Bone marrow (tissue), 2 donors: ENCODE measurements at places on chromosomes 2 and 18.

GRCh38 chr2:149562324-149562723 is 25.3 kb downstream of the MMADHC start:
- no peak for DNase-seq

DNA sequence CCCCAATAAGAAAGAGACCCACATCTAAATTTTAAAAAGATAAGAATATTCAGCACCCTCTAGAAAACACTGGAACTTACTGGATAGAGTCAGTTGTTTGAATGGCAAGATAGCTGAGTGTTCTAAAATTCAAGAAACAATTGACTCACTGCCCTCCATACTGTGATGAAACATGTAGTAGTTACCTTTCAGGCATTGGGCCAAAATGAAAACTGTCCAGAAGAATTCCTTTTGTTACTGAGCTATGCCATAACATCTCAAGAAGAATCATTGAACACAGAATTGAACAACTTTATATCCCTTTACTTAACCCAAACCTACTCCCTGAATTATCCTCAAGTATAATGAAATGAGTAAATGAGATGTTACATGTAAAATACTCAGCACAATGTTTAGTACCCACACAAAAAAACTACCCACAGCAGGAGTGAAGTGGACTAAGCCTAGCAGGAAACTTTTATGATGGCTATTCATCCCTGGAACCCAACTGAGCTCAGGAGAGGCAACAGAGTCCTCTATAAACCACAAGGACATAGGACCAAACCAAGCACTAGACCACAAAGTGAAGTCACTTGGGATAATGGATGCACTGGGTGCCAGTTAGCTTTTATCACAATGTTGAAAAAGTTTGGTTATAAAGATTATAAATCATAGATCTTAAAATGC is 32.7 kb downstream of the RBM43 start:
- DNase-seq, result no peak

DNA sequence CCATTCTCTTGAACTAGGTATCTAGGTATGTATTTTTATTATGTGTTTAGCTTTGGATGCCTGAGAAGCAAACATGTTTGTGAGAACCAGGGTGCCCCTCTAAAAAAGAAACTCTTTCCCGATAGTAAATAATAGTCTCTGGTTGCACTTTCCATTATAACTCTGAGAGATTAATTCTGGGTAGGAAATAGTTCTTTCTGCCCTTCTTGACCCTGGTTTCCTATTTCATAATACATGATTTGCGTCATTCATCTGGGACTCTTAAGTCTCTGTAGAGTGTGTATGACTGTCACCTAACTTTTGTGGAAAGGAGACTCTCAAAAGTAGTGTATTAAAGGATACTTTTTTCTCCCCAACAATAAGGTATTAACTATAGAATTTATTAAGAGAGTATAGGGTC is 31.5 kb downstream of the ACSL3 start:
- DNase-seq, result peak; percentile 47

DNA sequence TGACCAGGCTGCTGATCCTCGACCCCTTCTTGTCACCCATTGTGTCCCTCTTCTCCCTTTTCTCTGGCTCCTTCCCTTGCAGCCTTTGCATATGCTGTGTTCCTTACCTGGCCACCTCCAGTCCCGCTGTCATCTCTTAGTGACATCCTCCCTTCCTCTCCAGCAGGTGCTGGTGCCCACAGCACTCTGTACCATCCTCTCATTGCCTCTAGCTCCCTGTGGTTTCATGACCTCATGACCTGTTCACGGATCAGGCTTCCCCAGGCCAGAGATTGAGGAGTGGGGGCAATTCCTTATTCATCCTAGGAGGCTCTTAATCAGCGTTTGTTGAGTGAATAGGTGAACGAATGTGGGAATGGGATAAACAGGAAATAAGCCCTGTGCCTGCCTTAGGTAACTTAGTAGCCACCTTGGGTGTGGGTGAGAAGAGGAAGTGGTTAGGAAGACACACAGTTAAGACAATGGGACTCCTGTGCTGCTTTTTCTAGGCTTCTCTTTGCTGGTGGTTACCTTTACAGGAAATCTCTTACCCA is 35.5 kb downstream of the ITGA6 start:
- DNase-seq, result no peak

DNA sequence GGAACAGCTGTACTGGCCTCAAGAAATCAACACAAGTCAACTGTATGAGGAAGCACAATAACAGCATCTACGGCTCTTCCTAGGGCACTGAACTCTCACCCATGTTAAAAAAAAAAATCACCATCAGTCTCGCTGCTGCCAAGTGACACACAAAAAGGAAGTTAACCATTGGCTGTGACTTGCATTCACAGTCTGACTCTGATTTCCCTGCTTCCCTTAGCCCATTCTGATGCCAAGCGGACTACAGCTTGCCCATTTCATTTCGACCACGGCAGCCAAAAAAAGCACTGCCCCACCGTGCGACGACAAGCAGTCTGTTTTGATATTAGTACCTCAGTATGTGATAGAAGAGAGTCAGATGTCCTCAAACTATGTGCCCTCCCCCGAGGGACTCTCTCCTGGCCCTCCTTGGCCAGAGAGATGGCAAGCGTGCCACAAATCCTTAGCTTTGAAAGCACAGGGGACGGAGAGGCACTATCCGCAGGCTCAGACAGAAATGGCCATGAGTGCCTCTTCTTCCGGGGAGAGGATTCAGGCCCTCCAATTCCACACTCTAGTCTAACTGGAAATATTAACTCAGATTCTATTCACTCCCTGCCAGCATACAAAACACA is 250.0 kb downstream of the TCF4 start:
- peak; percentile 73 for DNase-seq

DNA sequence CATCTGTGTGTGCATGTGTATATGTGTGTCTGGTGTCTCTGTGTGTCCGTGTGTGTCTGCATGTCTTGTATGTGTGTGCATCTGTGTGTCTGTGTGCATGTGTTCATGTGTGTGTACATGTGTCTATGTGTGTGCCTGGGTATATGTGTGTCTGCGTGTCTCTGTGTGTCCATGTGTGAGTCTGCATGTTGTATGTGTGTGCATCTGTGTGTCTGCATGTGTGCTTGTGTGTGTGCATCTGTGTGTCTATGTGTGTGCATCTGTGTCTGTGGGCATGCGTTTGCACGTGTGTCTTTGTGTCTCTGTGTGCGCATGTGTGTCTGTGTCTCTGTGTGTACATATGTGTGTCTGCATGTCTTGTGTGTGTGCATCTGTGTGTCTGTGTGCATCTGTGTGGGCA is 207.7 kb downstream of the TNS1 start:
- no peak for DNase-seq

- no peak for DNase-seq
Observed at GRCh38 chr2:6211236-6211635, 519.1 kb downstream of the SOX11 start.

- no peak for DNase-seq
Observed at GRCh38 chr2:101617188-101617587, 80.3 kb upstream of the MAP4K4 start.

GRCh38 chr2:105406221-105406620 is 7.4 kb upstream of the FHL2 start:
- DNase-seq, result no peak

GRCh38 chr2:38079116-38080052 is 3.4 kb upstream of the CYP1B1 start:
- no peak for DNase-seq

DNA sequence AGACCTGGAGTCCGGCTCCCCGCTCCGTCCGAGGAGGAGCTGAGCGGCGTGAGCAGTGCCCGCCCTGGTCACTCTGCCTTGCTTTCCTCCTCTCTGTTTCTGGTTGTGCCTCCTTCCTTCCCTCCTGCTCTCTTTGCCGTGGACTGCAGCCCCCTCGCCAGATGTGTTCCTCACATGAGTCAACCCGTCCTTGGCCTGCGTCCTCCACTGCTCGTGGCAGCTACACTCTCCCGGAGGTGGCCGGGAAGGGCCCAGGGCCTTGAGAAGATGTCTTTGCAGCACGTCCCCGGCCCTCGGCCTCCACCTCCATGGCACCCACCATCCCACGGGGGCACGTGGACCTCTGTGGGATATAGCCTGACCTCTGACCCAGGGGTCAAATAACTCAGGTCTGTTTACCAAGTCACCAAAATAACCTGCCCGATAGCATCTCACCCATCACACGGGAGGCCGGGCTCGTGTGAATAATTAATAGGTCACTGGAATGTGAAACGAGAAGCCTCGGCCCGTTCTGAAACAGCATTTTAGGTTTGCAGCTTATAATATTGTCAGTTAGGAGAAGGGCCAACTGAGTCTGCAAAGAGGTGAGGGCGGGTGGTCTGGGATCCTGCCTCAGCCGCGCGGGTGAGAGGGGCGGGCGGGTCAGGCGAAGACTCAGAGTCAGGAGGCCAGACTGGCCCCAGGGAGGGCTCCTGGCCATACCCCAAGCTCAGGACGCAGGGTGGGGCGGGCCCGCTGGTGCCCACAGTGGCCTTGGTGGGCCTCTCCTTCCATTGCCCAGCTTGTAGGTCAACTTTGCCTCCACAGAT is 42.6 kb downstream of the NFATC1 start:
- DNase-seq, result no peak

DNA sequence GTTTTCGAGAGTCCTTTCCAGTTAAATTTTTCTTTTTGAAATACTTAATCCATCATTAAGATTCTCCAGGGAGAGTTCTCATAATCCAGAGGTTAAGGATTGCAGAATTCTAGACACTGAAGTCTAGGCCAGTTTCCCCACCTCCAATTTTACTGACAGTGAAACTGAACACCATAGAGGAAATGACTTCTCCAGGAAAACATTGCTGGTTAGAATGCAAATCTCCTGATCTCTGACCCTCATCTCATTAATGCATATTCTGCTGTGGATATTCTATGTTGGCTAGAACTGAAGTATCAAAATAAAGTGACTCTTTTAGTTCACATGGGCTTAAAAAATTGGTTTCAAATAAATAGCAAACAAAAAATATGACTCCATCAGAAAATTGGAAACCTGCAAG is 105.8 kb upstream of the UGP2 start:
- DNase-seq, result no peak

DNA sequence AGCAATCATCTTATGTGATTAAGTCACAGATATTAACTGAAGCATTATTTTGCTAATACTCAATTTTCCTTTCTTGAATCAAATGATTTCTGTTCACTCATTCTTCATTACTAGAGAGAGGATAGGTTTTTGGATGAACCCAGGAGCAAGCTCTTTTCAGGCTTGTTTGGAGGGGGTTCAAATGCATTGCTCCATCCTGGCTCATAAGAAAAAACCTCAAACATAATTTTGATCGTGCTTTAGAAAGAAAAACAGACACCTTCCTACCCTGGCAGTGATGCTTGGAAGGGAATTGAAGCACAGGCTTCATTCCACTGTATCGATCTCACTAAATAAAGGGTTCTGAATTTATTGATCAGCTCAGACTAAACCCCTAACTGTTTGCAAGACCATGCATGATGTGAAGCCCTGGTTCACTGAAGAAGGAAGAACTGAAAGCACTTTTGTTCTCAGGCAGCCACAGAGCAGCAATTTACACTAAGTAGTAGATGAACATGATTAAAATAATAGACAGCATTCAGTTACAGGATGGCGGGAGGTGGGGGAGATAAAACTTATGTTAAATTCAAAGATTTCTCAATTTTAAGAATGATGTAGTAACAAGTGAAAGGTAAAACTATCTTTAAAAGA is 53.4 kb downstream of the CDH2 start:
- no peak for DNase-seq

DNA sequence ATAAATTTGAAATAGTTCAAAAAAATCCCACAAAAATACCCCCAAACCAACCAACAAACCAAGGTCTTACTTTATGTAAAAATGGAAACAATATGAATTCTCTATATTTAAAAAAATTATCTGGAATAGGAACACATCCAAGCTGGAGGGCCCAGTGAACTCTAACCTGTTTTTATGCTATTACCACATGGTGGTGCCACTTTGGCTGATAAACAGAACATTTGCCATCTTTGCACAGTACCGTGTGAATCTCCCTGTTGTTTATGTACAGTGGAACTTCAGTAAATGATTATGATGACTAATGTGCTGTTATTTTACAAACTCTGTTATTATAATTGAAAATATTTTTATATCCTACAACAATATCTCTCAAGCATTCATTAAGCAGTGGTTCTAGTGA is 145.3 kb upstream of the SMAD7 start:
- DNase-seq, result no peak

DNA sequence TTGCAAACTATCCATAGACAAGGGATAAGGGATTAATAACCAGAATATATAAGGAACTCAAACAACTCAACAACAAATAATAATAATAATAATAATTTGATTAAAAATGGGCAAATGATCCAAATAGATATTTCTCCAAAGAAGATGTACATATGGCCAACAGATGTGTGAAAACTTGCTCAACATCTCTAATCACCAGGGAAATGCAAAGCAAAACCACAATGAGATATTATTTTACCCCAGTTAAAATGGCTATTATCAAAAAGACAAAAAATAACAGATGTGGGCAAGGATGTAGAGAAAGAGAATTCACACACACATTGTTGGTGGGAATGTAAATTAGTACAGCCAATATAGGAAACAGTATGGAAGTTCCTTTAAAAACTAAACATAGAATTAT is 26.9 kb downstream of the DNAH7 start:
- DNase-seq, result no peak

DNA sequence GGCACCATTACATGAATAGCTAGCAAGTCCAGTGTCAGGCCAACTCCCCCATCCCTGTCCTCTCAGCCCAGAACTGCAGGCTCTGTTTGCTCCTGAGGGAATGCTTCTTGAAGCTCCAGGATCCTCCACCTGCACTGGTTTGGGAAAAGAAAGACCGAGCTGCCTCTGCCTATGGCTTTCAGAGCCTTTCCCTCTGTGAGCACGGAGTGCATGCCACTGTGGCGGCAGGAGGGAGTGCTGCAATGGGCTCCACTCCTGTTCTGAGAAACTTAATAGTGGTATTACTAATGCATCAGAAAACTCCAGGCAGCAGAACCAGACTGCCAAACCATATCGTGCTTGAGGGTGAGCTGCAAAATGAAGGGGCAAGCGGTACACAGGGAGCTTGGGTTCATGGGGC is 271.8 kb downstream of the SRBD1 start:
- DNase-seq, result no peak

- DNase-seq, result no peak
Observed at GRCh38 chr2:240589850-240590525, 3.5 kb downstream of the CAPN10 start.

GRCh38 chr2:110220190-110220564 is 7.8 kb upstream of the MTLN start:
- DNase-seq, result no peak
